T-helper 17 cell (primary cell): ENCODE measurements at places on chromosomes 6 and 20.

DNA sequence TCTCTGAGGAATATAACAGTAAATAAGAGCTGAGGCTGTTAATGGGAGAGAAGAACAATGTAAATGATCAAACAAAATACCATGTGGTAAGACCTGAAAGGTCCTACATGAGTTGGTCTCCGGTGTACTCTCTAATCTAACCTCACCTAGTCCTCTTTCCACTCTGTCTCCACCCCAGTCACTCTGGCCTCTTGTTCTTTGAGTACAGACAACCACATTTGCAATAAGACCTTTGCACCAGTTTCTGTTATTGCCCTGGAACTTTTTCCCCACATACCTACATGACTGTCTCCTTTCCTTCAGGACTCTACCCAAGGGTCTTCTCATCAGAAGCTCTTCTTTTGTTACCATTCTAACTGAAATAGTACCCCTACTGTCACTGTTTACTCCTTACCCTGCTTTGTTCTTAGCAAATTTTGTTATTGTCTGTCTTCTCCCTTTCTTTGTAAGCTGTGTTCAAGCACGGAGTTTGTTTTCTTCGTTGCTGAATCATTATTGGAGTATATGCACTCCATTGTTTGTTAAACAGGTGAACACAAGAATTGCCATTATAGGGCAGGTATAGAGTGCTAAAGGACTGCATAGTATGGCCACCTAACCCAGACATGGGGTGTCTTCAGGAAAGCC, 37.3 kb downstream of the MAPK14 start:
- H3K36me3 ChIP-seq = peaks cover 11% of the 10 kb centered on the region
- H3K27ac ChIP-seq = peak overlapping the region; percentile 57
- H3K4me1 ChIP-seq = peaks cover 38% of the 10 kb centered on the region
- H3K4me3 ChIP-seq = peak overlapping the region; percentile 31
- DNase-seq = no peak
- H3K27me3 ChIP-seq = no peaks in the 10 kb centered on the region

GRCh38 chr20:58986286-58986967, 5.4 kb downstream of the NELFCD start:
- peak overlapping the region; percentile 66 for H3K27ac ChIP-seq
- peaks cover 7% of the 10 kb centered on the region for H3K36me3 ChIP-seq
- H3K27me3 ChIP-seq = no peaks in the 10 kb centered on the region
- no peak overlapping the region for H3K4me3 ChIP-seq
- peaks cover 32% of the 10 kb centered on the region for H3K4me1 ChIP-seq

- H3K4me1 ChIP-seq = peaks cover 19% of the 10 kb centered on the region
- H3K27me3 ChIP-seq = no peaks in the 10 kb centered on the region
- H3K36me3 ChIP-seq = no peaks in the 10 kb centered on the region
- H3K4me3 ChIP-seq = no peak overlapping the region
Observed at GRCh38 chr6:144330017-144330987, 45.2 kb downstream of the UTRN start.

DNA sequence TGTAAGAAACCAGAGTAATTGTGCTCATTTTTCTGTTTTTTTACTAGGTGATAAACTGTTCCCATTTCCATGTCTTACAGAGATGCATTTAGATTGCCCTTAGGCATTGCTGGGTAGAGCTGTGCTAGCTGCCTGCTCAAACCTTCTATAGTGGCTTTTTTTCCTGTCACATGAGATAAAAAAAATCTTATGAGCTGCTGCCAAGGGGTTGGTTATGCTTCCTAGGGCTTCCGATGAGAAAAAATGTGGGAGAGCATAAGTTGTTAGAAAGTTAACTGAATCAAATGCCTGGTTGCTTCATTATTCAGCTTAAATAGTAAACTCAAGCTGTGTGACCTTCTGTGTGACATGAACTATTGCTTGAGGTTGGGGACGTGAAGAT, 50.0 kb upstream of the NOX3 start:
- peaks cover 16% of the 10 kb centered on the region for H3K27me3 ChIP-seq
- no peaks in the 10 kb centered on the region for H3K36me3 ChIP-seq
- H3K27ac ChIP-seq = no peak overlapping the region
- no peak for DNase-seq
- no peak overlapping the region for H3K4me3 ChIP-seq
- H3K4me1 ChIP-seq = no peaks in the 10 kb centered on the region

DNA sequence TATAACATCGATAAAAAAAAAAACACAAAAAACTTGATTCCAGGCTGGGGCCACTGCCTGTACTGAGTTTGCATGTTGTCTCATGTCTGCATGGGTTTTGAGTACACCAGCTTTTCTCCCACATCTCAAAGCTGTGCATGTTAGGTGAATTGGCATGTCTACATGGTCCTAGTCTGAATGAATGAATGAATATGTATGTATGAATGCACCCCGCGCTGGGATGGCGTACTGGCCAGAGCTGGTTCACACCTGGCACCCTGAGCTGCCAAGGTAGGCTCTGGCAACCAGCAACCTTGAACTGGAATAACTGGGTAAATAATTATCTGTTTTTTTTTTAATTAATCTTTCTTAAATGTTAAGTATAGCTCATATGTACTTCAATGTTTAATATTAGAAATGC, 131.0 kb downstream of the MAN1A1 start:
- no peak for DNase-seq
- H3K36me3 ChIP-seq = peaks cover 4% of the 10 kb centered on the region
- no peak overlapping the region for H3K4me3 ChIP-seq
- H3K4me1 ChIP-seq = peaks cover 8% of the 10 kb centered on the region
- no peaks in the 10 kb centered on the region for H3K27me3 ChIP-seq

- H3K36me3 ChIP-seq = peaks cover 7% of the 10 kb centered on the region
- H3K27ac ChIP-seq = peak overlapping the region; percentile 68
- no peak overlapping the region for H3K4me3 ChIP-seq
- H3K4me1 ChIP-seq = peaks cover 15% of the 10 kb centered on the region
- DNase-seq = no peak
Observed at GRCh38 chr20:2816583-2817340, 598 bp downstream of the TMEM239 start.

DNA sequence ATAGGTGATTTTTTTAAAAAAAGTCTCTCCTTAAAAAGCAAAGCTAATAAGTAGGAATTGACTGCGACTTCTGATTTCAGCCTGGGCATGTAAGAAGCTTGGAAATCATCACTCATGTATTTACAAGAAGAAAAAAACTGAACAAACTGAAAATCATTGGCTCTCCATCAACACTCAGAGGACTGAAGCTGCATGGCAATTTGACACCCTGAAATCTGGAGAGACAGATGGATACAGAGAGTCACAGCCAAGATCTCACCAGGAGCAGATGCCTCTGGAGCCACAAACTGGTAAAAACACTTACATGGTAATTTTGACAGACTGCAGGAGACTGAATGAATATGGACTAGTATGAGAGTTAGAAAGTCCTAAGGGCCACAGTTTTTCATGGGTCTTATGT, 191.2 kb upstream of the TCF21 start:
- no peaks in the 10 kb centered on the region for H3K27me3 ChIP-seq
- DNase-seq = no peak
- H3K4me1 ChIP-seq = peaks cover 6% of the 10 kb centered on the region
- H3K36me3 ChIP-seq = no peaks in the 10 kb centered on the region

DNA sequence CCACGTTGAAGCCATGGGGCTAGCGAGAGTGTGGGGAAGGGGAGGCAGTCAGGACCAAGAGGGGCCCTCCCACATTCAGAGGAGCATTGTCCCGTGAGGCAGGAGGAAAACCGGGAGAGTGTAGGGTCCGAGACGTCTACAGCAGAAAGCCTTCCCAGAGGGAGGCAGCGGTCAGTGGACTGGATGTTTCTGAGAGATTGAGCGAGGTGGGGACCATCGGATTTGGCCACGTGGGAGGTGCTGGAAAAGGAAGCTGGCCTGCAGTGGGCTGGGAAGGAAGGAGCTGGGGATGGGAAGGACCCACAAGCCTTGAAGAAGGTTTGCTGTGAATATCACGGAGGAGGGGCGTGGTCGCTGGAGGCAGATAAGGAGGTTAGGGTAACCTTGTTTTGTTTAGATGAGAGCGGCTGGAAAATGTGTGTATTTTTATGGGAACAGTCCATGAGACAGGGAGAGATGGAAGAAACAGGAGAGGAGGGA, 119.0 kb upstream of the RNF24 start:
- H3K27me3 ChIP-seq = peaks cover 30% of the 10 kb centered on the region
- H3K4me1 ChIP-seq = peaks cover 20% of the 10 kb centered on the region
- no peak for DNase-seq
- peak overlapping the region; percentile 78 for H3K27ac ChIP-seq
- peaks cover 3% of the 10 kb centered on the region for H3K36me3 ChIP-seq
- peak overlapping the region; percentile 80 for H3K4me3 ChIP-seq
